ENCODE measurements at places on chromosomes 7 and 10. TPM values are rescaled to one million over a fixed set of nuclear protein-coding genes. Genes with fewer than 3 reads are reported as not detected.

DNA sequence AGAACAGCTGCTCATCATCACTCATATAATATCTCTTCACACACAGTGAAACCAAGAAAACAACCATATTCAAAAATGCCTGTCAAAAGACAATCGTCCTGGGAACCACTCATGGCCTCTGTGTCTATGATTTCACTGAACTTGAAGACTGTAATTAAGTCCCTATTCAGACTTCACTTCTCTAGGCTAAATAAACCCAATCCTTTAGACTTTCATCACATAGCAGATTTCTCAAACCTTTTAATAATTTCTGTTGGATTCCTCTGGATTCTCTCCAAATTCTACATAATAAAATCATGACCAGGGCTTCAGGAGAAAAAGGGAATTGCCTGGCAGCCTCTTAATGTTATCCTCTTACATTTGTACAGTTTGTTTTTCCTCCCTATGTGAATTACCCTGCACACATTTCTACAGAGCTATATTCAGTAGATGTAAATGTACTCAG is 201.1 kb downstream of the LRRN3 start:
- DNase-seq: no peak

DNA sequence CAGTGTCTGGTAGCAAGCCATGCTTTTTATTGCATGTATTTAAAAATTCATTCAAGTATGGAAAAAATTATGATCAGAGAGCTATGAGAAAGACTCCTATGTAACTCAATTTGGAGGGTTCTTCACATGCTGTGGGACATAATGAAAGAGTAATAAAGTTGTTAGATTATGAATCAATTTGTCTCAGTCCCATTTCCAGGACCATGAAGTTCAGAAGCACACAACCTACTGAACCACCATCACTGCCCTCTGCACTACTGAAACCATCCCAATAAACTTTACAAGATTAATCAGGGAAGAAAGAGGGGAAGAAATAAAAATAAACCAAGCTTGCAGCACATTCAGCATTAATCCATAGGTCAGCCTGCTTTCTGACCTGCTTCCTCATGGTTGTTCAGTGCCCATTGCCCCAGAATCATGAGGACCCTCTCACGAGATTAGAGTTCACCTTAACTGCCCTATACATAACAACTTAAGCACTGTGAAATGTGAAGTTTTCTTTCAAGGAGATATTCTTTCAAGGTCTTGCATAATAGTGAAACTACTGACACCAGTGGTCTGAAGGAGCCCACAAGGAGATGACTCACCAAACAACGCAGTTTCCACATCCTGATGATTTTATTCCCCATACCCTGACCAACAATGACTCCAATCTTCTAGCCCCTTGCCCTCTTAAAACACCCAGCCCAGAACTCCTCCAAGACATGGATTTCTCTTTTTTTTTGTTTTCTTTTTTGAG is 171.5 kb upstream of the ADCY1 start:
- peak; percentile 37 for DNase-seq

DNA sequence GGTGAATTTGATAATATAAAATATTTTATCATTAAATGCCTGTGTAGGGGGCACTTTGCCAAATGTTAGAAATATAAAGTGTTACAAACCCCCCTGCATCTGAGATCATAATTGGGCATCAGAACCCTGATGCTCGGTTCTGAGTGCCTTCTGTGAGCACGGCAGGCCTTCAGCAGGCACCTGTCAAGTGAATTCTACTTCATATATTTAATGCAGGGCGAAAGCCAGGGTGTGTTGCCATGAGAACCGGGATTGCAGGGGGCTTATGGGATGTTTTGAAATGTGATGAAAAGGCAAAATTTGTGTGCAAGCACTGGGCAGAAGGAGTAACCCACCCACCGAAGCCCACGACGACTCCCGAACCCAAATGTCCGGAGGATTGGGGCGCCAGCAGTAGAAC is 57.2 kb downstream of the MRC1 start:
- DNase-seq: no peak

- DNase-seq: peak; percentile 3
Observed at GRCh38 chr10:89609833-89610346, 35.2 kb downstream of the PANK1 start.

- DNase-seq: no peak
Observed at GRCh38 chr7:149130572-149131198, 4.6 kb upstream of the ZNF425 start.

- no peak for DNase-seq
Observed at GRCh38 chr7:129470411-129470810, 31.9 kb upstream of the SMKR1 start.

GRCh38 chr7:44489955-44490350 is 505 bp downstream of the NUDCD3 start:
- DNase-seq: peak; percentile 49

DNA sequence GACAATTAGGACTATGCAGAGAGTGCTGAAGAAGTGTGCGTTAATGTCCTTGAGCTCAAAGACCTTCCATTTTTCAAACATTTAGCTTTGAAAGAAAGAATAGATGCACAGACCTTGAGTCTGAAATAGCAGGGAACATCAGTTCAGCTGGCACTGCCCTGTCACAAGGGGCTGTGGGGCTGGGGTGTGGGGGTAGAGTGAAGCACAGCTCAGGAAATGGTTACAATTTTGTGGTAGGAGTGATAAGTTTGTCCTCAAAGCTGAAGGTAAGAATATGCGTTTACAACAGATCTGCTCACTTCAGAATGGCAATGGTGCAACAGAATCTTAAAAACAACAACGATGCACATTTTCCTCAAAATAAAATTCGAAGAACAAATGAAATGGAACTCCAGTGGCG is 33.6 kb downstream of the SMKR1 start:
- DNase-seq: peak; percentile 38

GRCh38 chr7:36979810-36980248 is 255.5 kb upstream of the AOAH start:
- DNase-seq: no peak

- DNase-seq: no peak
Observed at GRCh38 chr10:100291356-100291755, 4.9 kb upstream of the BLOC1S2 start.

GRCh38 chr7:129949292-129950133 is 3.2 kb downstream of the UBE2H start:
- DNase-seq: peak; percentile 17

GRCh38 chr10:129969184-129969910 is 5.3 kb upstream of the EBF3 start:
- no peak for DNase-seq

- DNase-seq: no peak
Observed at GRCh38 chr7:75980430-75981202, 13.8 kb downstream of the TMEM120A start.

- DNase-seq: no peak
Observed at GRCh38 chr10:83476211-83476610, 663.1 kb upstream of the GHITM start.

DNA sequence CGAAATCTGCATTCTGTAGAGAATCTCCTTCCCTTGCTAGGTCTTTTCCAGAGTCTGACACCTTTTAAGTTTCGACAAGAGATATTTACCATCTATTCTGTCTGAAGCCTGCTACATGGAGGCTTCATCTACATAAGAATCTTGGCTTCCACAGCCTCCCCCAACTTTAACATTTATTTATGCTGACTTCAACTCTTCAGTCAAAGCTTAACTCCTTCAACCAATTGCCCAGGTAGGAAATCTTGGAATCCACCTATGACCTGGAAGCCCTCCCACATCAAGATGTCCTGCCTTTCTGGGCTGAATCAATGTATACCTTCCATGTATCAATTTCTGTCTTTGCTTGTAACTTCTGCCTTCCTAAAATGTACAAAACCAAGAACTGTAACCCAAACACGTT is 54.7 kb downstream of the MINPP1 start:
- DNase-seq: no peak

DNA sequence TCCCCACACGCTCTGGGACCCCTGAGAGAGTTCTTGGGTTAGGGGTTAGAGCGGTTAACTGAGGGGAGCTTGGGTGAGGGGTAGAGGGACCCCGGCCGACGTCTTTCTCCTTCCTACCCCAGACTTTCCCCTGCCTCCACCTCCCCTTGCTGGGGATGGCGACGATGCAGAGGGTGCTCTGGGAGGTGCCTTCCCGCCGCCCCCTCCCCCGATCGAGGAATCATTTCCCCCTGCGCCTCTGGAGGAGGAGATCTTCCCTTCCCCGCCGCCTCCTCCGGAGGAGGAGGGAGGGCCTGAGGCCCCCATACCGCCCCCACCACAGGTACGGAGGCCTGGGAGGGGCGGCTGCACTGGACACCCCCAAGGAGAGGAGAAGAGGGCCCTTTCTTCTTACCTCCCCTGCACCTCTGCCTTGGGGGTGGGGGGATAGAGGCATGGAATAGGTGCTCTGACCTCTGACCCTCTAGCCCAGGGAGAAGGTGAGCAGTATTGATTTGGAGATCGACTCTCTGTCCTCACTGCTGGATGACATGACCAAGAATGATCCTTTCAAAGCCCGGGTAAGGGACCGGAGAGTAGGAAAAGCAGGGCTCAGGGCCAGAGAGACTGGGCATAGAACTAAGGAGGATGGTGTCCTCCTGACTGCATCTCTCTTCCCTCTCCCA is 1.1 kb downstream of the ZYX start:
- DNase-seq: peak; percentile 13

GRCh38 chr10:71840177-71840957 is 10.7 kb downstream of the PSAP start:
- no peak for DNase-seq

DNA sequence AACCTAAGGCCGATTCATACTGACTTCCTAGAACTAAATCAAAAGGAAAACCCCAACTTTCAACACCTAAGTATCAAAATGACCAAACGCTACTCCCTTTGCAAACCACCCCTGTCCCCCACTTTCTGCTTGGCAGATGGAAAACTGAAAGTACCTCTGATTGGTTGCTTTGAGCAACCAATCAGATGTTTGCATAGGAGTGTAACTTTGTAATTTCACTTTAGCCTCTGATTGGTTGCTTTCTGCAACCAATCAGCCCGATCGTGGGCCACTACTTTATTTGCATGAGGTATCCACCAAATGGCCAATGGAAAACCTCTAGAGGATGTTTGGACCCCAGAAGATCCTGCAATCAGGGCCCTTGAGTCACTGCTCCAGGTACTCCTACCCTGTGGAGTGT is 12.3 kb upstream of the SNX10 start:
- peak; percentile 51 for DNase-seq

DNA sequence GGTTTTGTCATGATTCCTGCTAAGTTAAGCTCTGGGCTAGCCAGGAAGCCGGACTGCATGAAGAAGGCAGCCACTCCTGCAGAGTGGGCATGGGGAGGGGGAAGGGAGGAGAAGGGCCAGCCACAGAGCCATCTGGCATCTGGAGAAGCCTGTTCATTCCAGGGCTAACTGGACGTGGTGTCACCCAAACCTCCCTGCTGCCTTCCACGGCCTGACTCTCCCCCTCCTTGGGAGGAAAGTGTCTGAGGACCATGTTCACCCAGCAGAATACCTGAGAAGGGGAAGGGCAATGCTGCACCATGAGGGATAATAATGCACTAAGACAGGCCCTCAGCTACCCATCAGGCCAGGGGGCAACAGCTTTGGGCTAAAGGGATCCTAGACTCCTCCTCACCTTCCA is 15.4 kb downstream of the AQP1 start:
- no peak for DNase-seq

ZNF804B gene
- total RNA-seq: not detected

CADPS2 gene
- total RNA-seq: not detected

C10orf120 gene
- total RNA-seq: not detected

TLL2 gene
- total RNA-seq: not detected

INMT gene
- not detected for total RNA-seq

KIN gene
- total RNA-seq: 16.3 TPM

SH2D4B gene
- total RNA-seq: 0.34 TPM

SLC29A4 gene
- total RNA-seq: 1.3 TPM

DLX5 gene
- not detected for total RNA-seq

Measured in activated T-cell treated with anti-CD3 and anti-CD28 coated beads, Interleukin-2, amount 50 U/mL, for 72 hours (primary cell).